AG09319 (cell line): ENCODE measurements at places on chromosomes 2 and 18.
A peak's percentile ranks its signal among the peaks of the same experiment; 100 is the strongest.

DNA sequence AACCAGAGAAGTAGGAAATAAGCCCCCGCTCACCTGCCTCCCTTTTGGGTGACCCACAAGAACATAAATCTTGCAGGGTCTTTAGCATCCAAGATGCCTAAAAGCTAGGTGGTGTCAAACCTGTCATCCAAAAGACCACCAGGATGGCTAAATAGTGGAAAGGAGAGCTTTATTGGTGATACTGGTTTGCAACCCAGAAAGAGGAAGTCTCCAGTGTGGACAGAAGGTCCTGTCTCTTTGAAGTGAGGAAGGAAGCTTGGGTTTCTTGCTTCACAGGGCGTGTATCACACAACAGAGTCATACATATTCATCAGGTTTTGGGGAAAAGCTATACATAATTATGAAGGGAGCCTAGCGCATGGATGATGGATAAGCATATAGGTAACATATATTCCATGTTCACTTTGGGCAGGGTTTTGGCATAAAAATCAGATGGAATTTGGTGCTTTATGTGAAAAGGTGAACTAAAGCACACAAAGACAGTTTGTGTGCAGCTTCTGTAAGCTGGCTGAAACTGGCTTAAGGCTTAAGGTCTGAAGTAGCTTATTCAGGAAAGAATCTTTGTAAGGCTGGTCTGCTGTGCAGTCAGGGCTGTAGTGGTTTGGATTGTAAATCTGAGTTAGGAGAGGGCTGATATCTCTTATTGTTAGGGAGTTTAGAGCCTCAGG lies 102.2 kb upstream of the MSH2 start:
- DNase-seq: no peak

GRCh38 chr2:159201360-159202063 lies 85.0 kb downstream of the WDSUB1 start:
- DNase-seq: no peak

- no peak for DNase-seq
Measured at GRCh38 chr2:123438251-123438650, 586.8 kb upstream of the CNTNAP5 start.

- no peak for DNase-seq
Measured at GRCh38 chr18:58996696-58997095, 132.0 kb downstream of the ZNF532 start.

GRCh38 chr2:28752631-28753376 lies 1.2 kb downstream of the PPP1CB start:
- DNase-seq: no peak

DNA sequence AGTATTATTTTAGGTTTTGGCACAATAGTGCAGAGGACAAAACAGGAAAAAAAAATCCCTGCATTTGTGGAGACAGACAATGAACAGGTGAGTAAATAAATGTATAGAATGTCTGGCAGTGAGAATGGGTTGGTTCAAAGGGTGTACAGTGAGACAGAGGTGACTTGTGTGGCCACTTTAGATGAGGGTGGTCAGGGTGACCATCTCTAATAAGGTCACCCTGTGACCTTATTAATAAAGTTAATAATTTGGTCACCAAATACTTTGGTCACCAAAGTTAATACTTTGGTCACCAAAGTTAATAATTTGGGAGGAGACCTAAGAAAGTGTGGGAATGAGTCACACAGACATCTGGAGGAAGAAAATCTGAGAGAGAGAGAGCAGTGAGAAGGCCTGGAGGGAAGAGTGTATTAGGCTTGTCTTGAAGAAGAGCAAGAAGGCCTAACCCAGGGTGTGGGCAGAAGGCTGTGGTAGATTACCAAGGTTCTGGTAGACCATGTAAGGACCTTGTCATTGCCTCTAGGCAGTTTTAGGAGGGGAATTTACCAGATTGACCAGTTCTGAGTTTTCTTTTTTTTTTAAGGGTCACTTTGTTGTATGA lies 1368.4 kb upstream of the CELF4 start:
- DNase-seq: no peak

DNA sequence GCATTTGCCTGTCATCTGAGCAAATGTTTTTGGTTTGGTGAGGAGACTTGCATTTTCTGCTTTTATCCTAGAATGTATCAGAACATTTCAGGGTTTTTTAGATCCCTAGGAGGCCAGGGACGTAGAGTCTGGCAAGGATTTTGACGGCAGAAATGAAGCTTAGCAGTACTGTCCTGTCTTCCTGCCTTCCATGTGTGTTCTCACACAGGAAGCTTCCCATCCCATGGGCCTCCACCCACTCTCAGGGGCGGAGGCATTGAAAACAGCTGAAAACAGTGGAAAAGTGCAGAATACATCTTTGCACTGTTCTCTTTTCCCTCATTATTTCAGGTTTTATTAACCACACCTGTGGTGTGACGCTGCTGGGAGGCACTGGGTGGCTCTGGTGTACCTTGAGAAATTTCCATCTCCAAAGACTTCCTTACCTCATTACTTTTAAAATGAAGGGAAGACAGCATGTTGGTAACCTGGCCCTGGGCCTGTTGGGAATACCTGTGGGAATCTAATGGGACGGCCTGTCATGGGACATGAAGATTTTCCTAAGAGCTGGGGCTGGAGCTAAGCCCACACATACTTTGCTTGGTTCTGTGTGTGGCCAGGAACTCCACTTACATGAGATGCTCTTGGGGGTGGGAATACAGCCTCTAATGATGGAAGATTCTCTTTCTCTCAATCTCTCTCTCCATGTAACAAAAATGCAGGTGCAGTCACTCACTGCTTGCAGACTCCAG lies 20.5 kb downstream of the PCARE start:
- no peak for DNase-seq

GRCh38 chr18:58590839-58591238 lies 38.1 kb downstream of the ALPK2 start:
- no peak for DNase-seq

- DNase-seq: peak; percentile 40
Measured at GRCh38 chr2:241659150-241659739, 21.8 kb downstream of the ATG4B start.

DNA sequence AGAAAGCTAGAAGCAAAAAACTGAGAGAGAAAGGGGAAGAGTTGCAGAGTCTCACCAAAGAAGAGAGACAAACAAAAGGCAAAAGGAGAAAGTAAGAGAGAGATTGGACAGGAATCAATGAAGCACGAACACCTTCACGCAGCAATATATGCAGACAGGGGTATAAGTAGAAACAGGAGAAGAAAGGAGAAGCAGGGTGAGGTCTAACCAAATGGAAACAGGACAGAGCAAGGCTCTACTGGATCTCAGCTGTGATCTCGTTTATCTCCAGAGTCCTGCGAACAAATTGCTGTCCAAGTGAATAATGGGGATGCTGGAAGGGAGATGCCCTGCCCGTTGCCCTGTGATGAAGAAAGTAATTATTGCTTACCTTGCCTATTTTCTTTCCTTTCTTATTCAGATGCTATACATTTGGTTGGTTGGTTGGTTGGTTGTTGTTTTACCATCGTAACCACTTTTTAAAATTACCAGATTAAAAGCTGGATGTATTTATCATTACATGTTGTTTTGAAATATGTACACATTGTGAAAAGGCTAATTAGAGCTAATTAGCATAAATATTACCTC lies 34.0 kb downstream of the SP100 start:
- DNase-seq: no peak

GRCh38 chr2:207993151-207993763 lies 32.1 kb downstream of the PLEKHM3 start:
- peak; percentile 12 for DNase-seq

DNA sequence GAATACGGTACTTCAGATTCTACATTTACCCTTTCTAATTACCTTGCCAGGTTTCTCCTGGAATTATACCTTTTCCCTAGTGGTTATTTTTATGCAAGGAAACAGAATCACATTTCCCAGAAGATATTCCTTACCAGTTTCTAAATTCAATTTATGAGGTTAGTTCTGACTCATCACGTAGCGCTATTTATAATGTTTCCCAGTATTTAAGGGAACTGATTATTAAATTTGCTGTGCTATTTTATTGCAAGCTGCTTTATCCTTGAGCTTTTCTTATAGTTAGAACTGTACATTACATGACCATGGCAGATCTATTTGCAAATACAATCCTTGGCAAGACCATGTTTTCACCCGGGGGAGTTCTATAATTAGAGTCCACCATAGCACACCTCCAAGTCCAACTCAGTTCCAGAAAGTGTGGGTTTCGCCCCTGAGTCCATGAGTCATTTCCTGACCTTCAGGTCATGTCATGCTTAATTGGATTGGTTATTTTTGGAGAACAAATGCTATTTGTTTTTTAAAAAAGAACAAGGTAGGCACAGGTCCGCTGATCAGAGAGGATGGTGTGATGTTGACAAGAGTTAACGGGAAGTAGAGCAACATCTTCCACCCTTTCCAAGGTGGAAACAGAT lies 126.6 kb downstream of the ZNF532 start:
- DNase-seq: no peak

DNA sequence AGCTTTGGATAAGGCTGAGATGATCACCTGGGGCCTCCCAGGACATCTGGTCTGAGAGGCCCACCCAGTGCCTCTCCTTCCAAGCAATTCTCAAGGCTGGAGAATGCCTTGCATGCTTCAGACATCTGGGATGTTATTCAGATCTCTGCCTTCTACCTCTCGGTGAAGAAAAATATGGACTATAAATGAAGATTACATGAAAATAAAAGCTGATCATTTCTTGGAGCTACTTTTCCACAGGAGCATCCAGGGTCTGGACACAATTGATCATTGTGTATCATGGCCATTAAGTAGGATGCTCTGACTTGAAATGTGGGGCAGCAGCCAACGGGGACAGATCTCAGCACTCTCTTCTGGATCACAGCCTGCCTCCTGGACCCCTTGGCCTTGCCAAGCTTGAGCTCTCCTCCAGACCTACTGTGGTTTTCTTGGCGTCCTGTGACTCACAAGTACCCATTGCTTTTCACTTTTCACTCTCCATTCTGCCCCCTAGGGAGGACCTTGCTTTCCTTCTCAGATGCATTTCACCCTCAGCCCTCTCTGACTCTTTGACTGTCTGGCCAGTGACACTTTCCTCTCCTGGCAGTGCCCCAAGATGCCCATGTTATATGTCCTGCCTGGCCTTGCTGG lies 203.1 kb downstream of the INSIG2 start:
- DNase-seq: no peak

DNA sequence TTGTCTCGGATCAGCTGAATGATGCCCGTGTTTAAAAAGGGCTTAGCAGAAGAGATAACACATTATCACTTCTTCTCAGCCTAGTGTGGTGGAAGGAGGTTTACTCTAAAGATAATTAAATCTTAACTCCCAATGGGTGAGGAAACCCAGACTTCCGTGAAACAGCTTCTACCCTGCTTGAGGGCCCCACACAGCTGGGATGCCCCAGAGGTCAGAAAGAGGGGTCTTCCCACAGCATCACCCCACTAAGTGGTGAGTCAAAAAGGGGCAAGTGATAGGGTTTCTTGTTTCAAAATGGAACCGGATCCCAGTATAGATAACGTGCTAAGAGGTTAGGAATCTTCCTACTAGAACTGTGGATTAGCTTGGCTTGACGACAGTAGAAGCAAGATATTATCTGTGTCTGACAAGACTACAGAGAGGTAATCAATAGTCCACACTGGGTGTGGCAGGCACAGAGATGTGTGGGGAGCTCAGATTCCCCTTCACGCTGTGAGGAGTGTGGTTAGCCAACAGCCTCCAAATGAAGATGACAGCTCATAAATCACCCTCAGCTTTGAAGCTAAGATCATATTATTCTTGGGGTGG lies 129.6 kb upstream of the COPS8 start:
- no peak for DNase-seq
